ENCODE measurements at places on chromosomes 13 and 19.

GRCh38 chr19:7113233-7113632 is 43.7 kb downstream of the ZNF557 start:
- no peak for DNase-seq

- no peak for DNase-seq
Observed at GRCh38 chr13:78631077-78631476, 27.7 kb upstream of the POU4F1 start.

GRCh38 chr19:6041071-6041470 is 63.1 kb upstream of the RANBP3 start:
- DNase-seq: no peak

GRCh38 chr19:543910-544608 is at the start of gene GZMM:
GZMM (plus strand) TSS chr19:544053; CDS start chr19:544072, 19 bp downstream.
- peak; percentile 61 for DNase-seq

- no peak for DNase-seq
Observed at GRCh38 chr13:46334035-46334822, 52.8 kb downstream of the RUBCNL start.

GRCh38 chr19:50147462-50148423 is 15.3 kb downstream of the IZUMO2 start:
- DNase-seq: peak; percentile 43

DNA sequence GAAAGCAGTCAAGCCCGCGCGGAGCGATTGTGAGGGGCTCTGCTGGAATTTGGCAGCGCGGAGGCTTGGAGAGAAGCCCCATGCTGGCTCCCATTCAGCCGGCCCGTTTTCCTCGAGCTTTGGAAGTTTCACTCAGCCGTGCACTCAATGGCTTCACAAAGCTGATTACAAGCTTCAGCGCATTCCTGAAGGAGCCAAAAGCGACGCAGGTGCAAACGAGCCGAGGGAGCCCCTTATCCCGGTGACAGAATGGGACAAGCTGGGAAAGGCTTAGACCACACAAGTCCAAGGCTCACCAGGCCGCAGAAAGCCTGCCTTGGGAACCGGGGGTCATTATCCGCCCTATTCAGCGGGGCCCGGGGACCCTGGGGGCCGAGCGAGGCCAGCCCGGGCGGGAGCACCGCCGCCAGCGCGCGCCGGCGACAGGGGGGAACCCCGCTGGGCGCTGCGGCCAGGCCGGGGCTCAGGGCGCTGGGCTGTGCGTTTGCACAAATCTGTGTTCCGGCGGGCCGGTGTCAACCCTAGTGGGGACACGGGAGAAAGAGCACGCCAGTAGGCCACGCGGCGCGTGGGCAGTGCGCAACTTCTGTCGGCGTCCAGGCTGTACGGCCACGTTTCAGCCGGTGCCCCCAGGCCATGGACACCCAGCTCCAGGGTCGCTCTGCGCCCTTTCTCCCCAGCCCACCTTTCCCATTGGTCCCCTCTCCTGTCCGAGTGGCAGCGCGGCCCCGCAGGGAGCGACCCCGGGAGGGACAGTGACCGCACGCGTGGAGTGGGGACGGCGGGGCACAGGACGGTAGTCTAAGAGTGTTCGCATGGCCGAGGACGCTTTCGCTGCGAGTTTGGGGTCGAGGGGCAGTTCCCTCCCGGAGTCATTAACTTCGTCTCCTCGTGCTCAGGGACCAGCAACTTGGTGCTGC is 37.3 kb downstream of the SOX1 start:
- no peak for DNase-seq

GRCh38 chr13:52158629-52159158 is 703 bp downstream of the NEK3 start:
- DNase-seq: no peak

GRCh38 chr13:31797154-31797775 is 57.9 kb downstream of the RXFP2 start:
- no peak for DNase-seq

GRCh38 chr19:18985257-18985656 is 44.2 kb upstream of the HOMER3 start:
- no peak for DNase-seq

DNA sequence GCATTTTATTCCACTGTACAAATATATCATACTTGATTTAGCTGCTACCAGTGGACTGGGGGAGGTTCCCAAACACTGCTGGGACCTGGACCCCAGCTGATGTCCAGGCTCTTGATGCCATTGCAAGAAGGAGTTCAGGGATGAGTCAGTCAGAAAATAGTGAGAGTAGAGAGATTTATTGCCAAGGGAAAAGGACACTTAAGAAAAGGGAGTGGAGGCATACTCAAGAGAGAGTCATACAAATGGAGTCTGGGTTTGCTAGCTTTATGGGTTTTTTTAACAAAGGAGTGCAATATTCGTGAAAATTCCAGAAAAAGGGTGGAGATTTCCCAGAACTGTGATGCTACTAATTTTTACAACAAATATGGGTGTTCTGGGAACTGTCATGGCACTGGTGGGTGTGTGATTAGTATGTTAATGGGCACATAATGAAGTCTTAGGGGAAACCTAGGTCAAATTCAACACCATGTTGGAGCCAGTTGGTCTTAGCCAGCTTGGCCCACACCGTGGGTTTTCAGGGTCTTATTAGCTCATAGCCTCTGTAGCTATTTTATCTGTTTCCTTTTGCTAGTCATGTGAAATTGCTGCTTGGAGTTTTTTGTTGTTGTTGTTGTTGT is 36.2 kb downstream of the GPC6 start:
- DNase-seq: no peak

- DNase-seq: no peak
Observed at GRCh38 chr19:52101866-52102562, 6.4 kb upstream of the ZNF841 start.

DNA sequence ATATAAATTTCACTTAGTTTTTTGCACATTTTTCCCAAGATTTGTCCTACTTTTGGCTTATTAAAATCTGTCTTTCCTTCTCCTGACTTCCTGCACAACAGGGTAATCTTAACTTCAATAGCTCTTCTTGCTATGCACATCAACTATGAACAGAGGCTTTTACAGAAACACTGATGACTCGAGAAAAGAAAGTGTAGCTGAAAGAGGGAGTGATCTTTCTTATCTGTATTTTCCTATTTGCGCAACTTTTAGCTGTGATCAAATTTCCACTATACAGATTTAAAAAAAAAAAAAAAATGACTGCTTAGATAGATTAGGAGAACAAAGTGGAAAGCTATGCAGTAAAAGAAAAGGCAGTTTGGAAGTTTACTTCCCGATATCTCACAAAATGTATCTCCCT is 406.9 kb downstream of the LIG4 start:
- DNase-seq: no peak

- no peak for DNase-seq
Observed at GRCh38 chr13:85419611-85420010, 379.6 kb downstream of the SLITRK6 start.

DNA sequence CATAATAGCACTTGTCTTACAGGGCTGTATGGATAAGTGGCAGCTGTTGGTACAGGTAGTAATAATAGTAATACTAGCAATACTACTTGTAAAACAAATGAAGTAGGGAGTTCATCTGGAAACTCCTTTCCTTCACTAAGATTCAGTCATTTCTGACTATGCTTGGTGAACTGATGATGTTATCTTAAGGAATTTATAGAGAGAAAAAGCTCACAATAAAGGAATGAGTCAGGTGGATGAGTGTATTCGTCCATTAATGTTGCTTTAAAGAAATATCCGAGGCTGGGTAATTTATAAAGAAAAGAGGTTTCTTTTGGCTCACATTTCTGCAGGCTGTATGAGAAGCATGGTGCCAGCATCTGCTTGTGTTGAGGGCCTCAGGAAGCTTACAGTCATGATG is 477.3 kb downstream of the KLF12 start:
- no peak for DNase-seq

DNA sequence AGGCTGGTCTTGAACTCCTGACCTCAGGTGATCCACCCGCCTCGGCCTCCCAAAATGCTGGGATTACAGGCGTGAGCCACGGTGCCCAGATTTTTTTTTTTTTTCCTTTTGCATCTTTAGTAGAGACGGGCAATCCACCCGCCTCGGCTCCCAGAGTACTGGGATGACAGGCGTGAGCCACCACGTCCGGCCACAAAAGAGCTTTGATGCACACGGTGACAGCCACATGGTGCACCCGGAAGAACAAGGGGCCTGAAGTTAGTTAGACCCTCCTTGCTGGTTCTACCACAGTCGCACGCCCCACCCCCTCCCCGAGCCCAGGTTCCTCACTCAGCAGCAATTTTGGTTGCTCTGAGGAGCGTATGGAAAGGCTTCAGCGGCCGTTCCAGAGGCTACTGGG is 54.2 kb upstream of the USE1 start:
- no peak for DNase-seq

DNA sequence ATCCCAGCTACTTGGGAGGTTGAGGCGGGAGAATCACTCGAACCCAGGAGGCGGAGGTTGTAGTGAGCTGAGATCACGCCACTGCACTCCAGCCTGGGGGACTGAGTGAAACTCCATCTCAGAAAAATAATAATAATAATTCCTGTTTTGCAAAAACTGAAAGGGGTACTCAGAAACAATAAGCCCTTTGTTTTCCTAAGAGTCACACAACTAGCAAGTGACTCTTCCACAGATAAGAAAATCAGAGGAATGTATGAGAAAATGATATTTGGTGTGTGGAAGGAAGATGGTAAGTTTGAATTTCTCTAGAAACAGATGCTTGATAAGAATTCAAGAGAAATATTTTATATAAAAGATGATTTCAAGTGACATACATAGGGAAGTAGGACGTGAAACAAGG is 35.1 kb downstream of the SYDE1 start:
- no peak for DNase-seq

DNA sequence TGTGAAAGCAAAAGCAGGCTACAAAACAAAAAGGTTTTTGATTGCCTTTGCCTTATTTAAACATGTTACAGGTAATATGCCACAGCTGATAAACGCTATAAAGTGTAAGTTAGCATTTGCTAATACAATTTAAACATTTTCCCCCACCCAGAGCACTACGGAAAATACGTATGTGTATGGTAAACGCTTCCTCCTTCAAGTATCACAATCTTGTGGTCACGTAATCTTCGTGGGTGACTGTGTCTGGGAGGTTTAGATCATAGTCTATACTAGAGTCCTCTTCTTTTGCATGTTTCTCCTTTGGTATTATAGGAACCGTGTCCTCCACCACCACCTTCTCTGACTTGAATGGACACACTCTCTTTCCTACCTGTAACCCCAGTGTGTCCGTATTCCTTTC is 38.1 kb upstream of the POSTN start:
- DNase-seq: no peak

DNA sequence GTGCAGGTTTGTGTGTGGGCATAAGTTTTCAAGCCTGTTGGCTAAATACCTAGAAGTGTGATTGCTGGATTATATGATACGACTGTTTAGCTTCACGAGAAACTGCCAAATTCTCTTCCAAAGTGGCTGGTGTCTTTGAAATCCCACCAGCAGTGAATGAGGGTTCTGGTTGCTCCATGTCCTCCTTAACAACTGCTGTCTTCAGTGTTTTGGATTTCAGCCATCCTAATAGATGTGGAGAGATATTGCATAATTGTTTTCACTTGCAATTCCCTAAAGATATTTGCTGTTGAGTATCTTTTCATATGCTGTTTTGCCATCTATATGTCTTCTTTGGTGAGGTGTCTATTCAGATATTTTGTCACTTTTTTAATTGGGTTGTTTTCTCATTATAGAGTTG is 390.5 kb downstream of the ZNF536 start:
- DNase-seq: no peak

GRCh38 chr13:93108111-93108601 is 118.5 kb upstream of the GPC6 start:
- no peak for DNase-seq

DNA sequence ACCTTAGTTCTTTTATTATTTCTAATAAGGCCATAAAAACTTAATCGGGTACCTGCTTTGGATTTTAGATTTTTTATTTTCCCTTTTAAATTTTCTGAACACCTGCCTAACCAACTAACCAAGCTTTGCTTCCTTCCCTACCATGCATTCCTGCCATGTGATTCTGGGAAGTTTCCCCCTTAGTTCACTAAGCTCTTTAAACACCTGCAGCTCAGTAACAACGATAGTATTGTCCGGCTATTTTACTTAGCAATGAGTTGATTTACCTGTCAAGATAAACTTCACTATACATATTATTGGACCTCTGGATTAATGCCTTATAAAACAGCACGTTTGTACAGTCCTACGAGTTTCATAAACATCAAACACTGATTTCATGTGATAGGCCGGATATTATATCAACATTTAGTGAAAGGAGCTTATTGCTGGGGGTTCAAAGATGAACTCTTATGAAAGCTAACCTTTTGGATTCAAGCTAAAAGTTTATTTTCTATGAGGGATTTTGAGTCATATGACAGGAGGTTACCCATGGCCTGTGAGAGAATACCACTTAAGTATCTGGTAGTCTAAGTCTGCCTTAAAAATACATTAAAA is 81.0 kb upstream of the STARD13 start:
- DNase-seq: no peak

- DNase-seq: no peak
Observed at GRCh38 chr19:56980906-56981305, 138.9 kb upstream of the USP29 start.

GRCh38 chr19:43695985-43696704 is 19.7 kb upstream of the IRGC start:
- no peak for DNase-seq

GRCh38 chr13:25752957-25753551 is 298.8 kb downstream of the SHISA2 start:
- DNase-seq: no peak

GRCh38 chr19:13095393-13095784 is 7.3 kb downstream of the LYL1 start:
- no peak for DNase-seq

DNA sequence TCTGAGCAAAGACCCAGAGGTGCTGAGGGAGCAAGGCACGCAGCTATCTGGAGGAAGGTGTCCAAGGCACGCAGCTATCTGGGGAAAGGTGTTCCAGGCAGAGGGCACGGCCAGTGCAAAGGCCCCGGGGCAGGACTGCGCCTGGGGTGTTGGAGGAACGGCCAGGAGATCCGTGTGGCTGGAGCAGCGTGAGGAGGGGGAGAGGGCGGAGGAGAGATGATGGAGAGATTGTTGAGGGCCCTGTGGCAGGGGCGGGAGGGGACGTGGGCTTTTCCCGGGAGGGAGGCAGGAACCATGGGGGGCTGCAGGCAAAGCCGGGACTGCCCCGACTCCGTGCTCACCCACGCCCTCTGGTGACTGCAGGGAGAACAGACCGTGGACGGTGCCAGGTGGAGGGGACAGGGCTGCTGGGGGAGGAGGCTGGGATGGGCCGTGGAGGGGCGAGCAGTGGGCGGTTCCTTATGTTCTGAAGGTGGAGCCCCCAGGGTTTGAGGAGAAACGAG is 13.3 kb upstream of the MISP start:
- peak; percentile 19 for DNase-seq

DNA sequence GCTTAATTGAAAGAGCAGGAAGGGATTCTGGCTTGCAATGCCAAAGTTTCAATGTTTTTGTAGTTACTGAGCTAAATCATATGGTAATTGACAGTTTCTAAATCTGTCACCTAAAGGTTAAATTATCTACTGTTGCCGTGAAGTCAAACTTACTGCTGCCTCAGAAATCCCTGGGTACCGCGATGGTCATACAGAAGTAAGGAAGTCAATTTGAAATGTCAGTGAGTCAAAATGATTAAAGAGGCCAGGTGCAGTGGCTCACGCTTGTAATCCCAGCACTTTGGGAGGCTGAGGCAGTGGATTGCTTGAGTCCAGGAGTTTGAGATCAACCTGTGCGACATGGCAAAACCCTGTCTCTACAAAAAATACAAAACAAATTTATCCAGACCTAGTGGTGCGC is 48.8 kb upstream of the TPM4 start:
- no peak for DNase-seq

GRCh38 chr19:6292006-6292405 is 12.2 kb upstream of the MLLT1 start:
- no peak for DNase-seq

All from activated CD4-positive, CD25-positive, alpha-beta regulatory T cell (primary cell).